ENCODE measurements at places on chromosomes 1 and 21.

DNA sequence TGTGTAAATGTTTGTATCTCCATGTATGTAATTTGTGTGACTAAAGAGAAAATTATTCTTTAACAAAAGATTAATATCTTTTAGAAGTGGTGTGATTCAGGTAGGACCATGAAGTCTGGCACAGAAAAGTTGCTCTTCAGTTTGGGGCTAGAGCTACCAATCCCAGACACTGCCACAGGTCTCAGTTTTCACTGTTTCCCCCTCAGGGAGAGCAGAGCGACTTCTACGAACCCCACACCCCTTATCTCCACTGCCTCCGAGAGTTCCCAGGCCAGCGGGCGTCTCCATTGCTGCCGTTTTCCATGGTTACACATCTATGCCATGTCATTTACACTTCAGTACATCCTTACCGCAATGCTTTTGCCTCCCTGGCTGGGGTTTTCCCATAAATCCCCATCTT, 93.0 kb upstream of the SMYD2 start:
- DNase-seq: no peak

- no peak for DNase-seq
Measured at GRCh38 chr1:35835398-35835797, 27.6 kb downstream of the AGO4 start.

DNA sequence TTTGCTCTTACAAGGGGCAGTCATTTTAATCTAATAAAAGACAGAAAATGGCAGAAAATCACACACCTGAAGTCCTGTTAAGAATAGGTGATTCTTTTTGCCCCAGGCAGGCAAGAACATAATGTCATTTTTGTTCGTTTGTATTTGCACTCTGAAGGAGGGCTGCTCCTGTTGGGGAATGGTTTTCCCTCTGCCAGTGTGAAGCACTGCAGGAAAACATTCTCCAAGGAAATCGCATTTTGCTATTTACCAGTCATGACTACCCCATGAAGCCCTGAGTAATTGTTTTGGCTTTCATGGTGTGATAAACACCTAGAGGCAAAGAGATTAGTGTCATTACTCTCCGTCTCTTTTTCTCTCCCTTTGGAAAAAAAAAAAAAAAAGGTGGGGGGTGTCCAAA, 345.5 kb downstream of the NTNG1 start:
- no peak for DNase-seq

- DNase-seq: no peak
Measured at GRCh38 chr1:90963651-90964050, 58.2 kb downstream of the ZNF644 start.

DNA sequence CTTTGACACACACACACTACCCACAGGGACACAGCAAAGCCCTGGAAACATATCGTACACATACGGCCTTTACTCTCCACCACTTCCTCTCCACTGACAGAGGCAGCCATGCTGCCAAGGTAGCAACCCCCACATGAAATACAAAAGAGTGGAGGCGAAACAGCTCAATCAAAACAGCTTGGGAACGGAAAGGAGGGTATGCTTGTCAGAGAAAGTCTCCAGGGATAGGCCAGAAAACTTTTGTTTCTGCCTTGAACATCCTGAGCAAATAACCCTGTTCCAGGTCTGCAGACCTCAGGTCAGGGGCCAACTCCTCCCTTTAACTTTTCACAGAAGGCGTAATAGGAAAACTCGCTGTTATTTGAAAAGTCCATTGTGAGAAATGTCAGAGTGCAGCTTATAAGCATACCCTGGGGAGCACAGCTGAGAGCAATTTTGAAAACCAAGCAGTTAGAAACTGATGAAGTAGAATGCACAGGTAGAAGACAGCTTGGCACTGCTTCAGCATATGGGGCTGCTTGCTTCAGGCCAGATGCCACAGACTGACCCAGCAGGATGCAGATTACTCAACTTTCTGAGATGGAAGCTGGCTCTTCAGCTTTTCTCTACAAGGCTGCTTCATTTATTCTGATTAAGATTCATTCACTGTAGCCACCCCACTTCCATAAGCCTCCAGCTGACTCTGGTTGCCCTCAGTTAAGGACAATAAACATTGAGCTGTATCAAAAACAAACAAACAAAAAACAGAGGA, 18.0 kb downstream of the KIAA0319L start:
- no peak for DNase-seq

- DNase-seq: no peak
Measured at GRCh38 chr1:82269431-82269830, 468.7 kb downstream of the ADGRL2 start.

DNA sequence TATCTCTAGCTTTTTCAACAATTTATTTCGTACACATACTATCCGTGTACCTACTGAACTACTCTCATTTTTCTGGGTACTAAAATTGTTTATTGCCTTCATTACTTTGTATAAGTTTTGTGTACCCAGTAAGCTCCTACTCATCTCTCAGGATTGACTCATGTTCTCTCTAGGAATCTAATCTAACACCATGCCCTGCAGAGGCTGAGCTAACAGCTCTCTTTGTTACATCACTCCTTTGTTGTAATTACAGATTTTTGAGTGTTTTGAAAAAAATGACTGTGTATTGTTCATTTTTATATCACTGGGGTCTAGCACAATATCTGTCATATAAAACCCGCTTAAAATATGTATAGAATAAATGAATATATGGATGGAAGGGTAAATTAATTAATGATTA, 167.1 kb downstream of the ATP6V1G3 start:
- no peak for DNase-seq

DNA sequence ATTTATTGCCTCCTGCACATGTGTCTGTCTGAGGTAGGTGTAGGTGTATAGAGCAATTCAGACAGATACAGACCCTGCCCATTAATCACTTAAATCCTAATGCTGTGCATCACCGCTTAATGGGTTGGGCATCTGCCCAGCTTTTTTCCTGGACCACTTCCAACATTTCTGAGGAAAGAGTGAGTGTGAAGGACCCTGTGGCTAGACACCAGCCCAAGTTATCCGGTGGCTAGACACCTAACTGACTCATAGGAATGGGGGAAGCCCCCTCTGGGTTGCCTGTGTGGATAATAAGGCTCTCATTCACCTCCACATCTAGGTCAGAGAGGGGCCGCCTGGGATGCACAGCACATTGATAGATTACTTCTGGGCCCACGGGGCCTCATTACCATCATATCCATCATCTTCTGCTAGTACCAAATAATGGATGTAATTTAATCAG, 121.1 kb upstream of the RAVER2 start:
- no peak for DNase-seq

- no peak for DNase-seq
Measured at GRCh38 chr1:23029337-23029736, 10.1 kb downstream of the KDM1A start.

GRCh38 chr1:234729561-234730474, 119.8 kb upstream of the IRF2BP2 start:
- DNase-seq: no peak

- DNase-seq: no peak
Measured at GRCh38 chr1:85128316-85128715, 72.5 kb downstream of the SYDE2 start.

- no peak for DNase-seq
Measured at GRCh38 chr1:60978421-60979357, 103.7 kb upstream of the NFIA start.

GRCh38 chr1:57860325-57860724, 436.5 kb upstream of the DAB1 start:
- no peak for DNase-seq

DNA sequence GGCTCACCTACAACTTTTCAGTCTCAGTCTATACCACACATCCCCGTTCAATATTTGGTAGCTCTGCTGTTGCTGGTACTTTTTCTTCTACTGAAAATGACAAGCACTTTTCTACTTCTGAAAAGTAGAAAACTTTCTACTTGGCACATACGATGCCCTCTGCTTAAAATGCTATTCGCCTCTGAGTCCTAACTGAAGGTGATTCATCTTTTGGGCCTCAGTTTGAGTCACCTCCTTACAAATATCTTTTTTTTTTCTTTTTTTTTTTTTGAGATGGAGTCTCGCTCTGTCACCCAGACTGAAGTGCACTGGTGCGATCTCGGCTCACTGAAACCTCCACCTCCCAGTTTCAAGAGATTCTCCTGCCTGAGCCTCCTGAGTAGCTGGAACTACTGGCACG, 136.0 kb upstream of the CYYR1 start:
- DNase-seq: no peak

DNA sequence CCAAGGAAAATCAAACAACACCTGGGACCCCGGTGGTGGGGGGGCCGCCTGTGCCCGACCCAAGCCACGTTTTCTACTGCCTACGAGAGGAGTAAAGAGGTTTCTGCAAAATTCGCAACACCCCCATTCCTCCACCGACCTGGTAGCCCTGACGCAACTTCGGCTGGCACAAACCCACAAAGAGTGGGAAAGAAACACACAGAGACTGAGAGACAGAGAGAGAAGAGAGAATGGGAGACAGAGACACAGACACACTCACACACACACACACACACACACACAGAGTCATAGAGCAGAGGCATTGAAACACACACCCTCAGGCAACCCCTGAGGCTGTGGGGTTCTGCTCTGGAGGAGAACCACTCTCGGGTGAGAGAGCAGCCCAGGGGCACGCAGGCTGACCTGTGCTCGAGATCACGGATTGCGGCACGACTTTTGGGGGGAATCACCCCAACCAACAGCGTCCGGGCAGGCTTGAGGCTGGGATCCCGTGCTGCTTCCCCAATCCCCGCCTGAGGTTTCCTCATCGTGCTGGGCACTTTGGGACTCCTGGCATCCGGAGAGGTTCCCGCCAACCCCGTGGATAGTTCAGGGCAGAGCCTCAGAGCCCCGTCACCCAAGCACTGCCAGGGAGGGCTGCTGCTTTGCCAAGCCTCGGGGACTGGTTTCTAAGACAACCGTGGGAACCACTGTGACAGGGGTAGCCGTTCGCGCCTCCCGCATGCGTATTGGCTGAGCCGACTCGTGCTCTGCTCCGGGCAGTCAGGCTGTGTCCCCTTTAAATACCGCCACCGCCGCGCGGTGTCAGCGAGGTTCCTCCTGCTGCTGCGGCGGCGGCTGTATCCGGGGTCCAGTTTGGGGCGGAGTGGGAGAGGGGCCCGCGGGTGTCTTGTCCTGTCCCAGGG, 682.4 kb upstream of the TPTE start:
- no peak for DNase-seq

DNA sequence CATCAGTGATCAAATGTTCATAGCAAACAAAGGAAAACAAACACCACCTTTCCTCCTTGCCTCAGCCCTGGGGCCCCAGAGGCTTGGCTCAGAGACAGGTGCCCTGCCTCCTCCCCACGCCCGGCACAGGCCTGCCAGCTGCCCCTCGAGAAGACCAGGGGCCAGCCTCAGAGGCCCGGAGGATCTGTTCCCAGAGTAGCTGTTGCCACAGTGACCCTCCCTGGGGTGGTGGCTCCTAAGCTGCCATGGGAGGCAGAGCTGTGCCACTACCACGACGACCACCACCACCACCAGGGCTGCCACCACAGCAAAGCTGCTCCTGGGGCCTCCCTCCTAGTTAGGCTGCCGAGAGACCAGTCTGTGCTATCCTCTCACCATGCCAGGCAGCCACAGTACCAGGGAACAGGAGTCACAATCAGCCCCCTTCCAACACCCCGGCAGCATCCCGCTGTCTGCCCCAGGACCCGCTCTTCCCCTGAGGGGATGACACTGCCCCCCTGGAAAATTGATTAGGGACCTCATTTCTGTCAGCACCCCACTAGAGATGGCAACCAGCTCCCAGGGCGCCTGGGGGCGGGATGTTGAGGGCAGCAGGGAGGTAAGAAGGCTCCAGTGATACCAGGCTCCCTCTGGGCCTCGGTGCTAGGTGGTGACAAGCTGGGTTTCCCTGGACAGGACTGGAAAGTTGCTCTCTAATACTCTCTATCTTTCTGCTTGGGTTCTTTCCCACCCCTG, 30.5 kb downstream of the KCNC4 start:
- no peak for DNase-seq

DNA sequence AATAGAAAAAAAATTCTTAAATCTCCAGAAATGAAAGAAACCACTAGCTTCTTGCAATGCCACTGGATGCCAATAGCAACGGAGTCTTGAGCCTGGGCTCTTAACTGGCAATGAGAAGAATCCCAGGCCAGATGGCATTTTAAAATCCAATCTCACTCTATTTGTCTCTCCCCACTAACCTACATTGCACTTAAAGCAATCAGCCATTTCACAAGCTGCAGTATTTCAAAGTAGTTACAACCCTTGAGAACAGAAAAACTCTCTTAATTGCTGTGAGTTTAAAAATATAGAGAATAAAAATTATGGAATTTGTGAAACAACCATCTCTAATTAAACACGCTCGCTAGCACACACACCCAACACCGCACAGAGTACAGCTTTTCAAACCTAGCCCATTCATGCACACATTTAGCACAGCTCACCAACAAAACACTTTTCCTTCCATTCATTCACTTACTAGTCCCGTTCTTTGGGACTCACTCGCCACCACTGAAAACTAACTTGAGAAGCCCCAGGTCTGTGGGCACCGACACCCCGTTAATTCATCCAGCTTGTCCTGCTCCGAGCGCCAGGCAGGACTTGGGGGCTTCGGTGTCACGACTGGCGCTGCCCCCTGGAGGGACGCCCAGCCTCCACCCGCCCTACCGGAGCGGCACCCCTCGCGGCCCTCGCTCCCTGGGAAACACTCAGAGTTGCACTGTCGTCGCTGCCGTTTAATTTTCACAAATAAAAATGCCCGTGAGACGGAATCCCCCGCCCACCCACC, 1.0 kb downstream of the DDAH1 start:
- DNase-seq: peak; percentile 19

GRCh38 chr1:44263568-44264450, 50.5 kb downstream of the DMAP1 start:
- DNase-seq: no peak

- DNase-seq: no peak
Measured at GRCh38 chr1:115536279-115536816, 105.4 kb upstream of the VANGL1 start.

DNA sequence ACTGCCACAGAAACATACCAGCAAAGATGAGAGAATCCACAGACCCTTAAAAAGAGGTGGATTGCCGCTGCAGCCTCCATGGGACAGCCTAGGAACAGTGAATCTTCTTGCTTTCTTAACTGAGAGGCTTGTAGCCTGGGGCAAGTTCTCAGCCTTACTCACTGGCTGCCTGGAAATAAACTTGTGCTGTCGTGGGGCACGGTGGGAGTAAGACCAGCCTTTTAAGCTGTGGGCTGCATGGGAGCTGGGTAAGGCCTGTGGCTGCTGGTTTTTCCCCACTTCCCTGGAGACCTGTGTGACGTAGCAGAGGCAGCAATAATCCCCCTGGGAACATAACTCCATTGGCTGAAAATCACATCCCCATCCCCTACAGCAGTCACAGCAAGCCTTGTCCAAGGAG, 30.8 kb downstream of the CD2 start:
- DNase-seq: no peak

DNA sequence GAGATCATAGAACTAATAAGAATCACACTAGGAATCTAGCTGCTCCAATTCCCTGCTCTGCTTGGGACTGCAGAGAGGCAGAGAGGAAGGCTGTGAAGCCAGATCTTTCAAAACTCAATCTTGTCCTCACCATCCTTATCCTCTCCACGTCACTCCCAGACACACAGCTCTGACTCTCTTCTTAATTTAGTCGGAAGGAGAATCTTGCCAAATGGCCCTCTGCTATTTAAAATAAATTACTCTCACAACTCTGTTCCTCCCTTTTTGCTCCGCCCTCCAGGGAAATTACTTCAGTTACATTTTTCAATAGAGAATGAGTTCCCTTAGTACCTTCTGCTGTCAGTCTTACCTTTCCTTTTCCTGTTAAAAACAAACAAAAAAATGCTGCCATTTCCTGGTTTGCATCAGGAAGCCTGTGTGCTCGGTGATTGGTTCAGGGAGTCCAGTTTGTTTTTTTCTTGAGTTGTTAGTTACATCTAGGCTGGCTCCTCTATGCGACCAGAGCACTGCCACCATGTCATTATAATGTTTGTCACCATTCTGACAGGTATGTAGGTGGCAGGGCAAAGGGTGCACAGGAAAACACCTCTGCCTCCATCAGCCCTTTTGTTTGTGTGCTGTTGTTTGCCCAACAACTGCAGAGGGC, 80.1 kb downstream of the FCRL5 start:
- DNase-seq: no peak

Data from globus pallidus (tissue), 1 donor.